ENCODE measurements at places on chromosomes 5 and 9.

DNA sequence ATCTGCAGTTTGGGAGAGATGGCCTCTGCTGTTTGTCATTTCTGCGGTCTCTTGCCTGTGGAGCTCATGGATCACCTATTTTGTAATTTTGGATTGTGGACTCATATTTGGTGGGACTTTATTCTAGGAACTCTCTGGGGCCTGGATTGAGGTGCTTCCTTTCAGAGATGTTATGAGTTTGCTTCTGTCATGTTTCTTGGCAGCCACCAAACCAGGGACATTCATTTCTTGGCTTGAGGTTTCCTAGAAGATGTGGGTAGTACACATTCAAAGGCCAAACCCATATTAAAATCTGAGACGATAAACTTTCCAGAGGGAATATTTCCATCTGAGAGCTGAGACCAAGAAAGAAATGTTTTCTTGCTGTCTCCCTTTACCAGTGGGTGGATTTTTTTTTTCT, 37.2 kb upstream of the GADD45G start:
- DNase-seq: no peak

DNA sequence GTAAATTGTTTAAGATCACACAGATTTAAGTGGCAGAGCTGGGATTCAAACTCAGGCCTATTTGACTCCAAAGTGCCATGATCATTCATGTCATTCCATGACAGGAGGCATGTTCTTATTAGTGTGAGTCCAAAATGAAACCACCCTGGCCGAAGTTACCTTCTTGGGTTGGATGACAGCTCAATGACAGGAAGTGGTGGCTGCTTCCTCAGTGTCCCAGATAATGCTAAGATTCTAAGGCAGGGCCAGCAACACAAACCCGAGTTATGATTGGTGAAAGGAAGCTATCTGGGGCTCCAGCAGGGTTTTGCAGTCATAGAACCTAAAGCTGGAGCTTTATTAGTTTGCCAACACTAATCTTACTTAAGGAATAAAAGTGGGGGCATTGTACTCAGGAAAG, 340.4 kb downstream of the SLIT3 start:
- no peak for DNase-seq

GRCh38 chr9:119370816-119371215, 1.6 kb upstream of the BRINP1 start:
- peak; percentile 66 for DNase-seq

- no peak for DNase-seq
These were observed 11.1 kb downstream of the DOLK start for GRCh38 chr9:128936171-128936865.

GRCh38 chr9:132487351-132487791, 77.4 kb downstream of the CFAP77 start:
- no peak for DNase-seq

GRCh38 chr9:16058131-16058549, 505.3 kb downstream of the CCDC171 start:
- no peak for DNase-seq

GRCh38 chr9:86263876-86264275, 4.4 kb upstream of the C9orf153 start:
- DNase-seq: no peak

DNA sequence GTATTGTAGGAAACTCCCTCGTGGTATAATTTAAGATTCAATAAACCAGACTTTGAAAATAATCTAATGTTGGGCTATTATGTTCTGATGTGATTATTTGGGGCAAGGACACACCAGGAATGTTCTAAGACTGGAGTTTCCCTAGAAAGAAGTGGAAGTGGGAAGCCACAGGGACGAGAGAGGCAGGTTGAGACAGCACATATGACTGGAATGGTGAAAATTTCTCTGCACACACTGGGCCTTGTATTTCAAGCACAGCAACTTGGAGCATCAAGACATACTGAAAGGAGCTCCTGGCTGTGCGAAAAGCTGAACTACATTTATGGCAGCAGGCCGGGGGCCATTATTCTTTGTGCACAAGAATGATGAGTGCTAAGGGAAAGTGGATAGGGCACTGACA, 98.2 kb downstream of the CETN3 start:
- no peak for DNase-seq

DNA sequence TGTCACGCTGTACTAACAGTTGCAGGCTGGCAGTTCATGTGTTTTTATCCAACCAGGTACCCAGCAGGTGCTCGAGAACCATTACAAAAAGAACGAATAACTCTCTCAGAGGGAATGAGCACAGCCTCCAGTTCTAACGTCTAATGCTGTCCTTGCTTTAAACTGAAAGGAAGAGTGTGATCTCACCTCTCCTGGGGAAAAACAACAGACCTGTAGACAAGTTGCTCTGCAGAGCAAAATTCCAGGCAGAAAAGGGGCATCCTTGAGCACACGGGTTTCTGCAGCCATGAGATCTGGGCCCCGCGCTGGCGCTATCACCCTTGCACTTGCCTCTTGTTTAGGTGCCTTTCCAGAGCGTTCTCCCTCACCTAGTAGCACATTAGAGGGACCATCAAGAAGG, 92.5 kb upstream of the DNAH5 start:
- no peak for DNase-seq

GRCh38 chr5:137506296-137506695, 7.2 kb upstream of the SPOCK1 start:
- no peak for DNase-seq

- no peak for DNase-seq
These were observed 185.0 kb downstream of the GAPVD1 start for GRCh38 chr9:125446561-125447094.

DNA sequence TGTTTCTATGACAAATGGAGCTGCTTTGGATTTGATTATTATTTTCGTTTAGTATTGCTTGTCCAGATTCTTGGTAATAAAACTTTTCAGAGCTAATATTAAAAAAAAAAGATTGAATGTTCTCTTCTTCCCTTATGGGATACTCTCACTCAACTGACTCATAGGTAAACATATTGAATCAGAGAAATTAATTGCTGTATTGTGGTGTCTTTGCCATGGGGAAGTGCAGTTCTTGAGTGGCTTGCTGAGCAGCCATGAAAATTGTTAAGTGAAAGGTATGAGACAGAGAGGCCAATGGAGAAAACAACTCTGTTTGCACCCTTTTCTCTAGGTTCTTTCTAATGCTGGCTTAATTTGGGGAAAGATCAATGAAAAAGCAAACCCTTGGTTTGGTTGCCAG, 149.9 kb upstream of the HMHB1 start:
- DNase-seq: no peak

GRCh38 chr5:128441941-128442350, 96.1 kb downstream of the FBN2 start:
- DNase-seq: no peak
